Brain microvascular endothelial cell (primary cell): ENCODE measurements at places on chromosomes 4 and X.

GRCh38 chr4:40789031-40789430, 39.3 kb downstream of the NSUN7 start:
- no peak for DNase-seq

DNA sequence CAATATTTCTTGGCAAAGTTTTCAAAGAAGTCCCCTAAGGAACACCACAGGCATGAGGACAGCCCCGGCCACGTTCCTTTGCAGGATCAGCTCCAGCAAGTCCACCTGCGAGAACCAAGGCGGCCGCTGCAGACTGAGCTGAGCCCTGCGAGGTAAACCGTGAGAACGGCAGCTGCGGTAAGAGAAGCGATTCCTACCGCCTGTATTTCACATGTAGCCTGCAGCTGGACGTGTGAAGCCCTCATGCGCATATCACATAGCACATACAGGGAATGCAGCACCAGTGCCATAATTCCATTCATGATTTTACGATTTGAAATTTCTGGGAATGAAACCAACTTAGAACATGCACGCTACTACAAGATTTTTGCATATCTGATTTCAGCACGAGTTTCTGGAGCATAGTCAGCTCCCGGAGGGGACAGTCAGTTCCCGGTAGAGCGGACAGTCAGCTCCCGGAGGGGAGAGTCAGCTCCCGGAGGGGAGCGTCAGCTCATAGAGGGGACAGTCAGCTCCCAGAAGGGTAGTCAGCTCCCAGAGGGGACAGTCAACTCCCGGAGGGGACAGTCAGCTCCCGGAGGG, 41.7 kb downstream of the FGFRL1 start:
- no peak for DNase-seq

DNA sequence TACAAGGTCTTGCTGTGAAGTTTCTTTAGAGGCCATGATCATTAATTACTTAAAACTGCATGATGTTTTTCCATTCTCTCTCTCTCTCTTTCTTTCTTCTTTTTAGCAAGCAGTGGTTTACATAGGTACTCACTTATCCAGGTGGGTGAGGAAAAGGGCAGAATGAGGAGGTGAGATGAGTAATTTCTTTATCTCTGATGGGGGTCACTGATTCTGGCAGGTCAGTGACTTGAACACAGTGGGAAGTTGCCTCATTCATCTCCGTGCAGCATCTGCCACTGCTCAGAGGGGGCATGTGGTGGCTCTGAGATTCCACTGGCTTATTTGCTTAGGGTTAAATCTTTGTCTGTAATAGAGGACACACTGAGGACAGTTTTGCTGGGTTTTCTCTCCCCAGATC, 62.6 kb downstream of the FAM114A1 start:
- no peak for DNase-seq

DNA sequence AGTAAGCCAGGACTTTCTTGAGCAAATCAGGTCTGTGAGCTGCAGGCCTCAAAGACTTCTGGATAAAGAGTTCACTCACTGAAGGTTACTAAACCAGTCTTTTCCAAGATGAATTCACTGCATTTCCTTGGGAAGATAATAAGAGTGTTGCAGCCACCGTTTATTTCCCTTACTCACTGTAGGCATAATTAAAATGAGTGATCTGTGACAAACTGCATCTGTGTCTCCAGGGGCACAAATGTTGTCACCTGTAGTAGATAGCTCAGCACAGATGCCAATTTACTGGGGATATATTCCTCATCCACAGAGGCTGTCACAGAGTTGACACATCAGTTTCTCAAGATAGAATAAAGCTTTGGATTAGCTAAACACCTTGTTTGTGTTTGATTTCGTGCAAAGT, 580.2 kb downstream of the SPRY1 start:
- DNase-seq, result no peak

DNA sequence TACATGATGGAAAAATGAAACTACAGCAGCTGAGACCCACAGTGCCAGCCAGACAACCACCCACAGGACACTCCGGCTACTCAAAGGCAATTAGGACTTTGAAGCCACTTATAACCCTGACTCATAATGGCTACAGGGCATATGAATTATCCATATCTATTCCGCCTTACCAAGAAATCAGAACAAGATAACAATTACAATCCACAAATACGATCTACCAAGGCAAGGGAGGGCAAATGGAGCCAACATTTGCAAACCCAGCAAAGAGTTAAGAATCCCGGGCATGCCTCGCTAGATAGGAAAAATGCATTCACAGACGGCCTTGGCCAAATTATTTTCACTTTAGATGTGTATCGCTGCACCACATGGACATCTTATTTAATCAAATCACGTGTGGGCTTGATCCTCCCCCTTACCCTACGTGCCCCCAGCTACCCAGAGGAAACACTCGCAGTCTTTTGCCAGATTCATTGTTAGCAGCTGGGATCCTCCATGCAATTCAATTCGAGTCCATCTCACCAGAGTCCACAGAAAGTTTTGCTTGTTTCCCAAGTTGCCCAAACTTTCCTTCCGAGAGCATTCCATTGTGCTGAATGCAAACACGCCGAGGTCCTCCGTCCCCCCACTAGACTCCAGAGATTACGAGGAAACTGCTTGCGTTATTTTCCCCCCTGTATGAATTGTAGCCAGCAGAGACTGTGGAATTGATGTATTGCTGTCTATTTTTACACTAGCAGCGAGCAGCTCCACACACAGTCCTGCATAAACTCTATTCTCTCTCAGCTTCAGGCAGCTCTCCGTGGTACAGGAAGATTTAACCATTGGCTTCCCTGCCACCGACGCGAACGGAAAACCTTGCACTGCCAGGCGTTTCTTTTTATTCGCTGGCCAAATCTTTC, 1.2 kb downstream of the PPARGC1A start:
- DNase-seq, result peak; percentile 17

- no peak for DNase-seq
These were observed 159.4 kb upstream of the GPC4 start for GRCh38 chrX:133574716-133575115.

- no peak for DNase-seq
These were observed 987.2 kb downstream of the PDHA2 start for GRCh38 chr4:96827086-96827485.

DNA sequence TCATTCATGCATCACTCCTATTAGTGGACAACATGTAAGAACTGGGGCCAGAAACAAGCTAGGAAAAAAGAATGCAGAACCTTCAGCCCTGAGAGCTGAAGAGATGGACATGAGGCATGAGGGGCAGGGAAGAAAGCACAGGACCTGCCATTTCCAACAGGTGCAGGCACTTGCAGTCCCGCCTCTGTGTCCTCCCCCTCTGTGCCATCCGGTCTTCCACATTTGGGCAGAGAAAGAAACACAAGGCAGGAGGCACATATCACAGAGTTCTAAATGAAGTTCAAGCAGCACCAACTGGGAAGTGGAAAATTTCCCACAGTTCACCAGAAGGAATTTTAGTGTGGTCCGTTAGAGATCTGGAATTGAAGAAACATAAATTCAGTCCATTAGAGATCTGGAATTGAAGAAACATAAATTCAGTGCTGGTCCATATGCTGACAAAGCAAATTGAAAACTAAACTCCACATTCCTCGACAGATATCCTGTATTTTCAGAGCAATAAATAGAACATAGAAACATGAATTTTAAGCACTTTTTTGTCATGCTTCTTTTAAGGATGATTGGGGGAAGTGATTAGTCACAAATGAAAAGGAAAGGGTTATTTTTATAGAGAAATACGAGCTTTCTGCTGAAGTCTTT, 57.2 kb upstream of the DAPP1 start:
- DNase-seq, result no peak

DNA sequence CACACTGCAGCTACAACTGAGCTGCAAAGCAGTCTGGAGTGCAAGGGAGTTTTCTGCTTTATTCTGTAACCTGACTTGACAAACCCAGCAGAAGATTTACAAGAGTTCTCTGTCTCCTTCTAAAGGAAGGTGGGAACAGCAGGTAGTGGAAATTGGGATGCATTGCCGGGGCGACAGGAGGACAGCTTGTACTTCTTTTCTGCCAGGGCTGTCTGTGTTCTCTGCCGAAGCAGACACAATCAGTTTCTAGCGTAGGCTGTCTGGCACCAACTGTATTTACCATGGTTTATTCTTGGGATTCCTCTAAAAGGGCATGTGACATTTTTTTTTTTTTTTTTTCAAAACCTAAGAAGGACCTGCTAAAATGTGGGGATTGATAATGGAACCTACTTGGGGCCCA, 190.8 kb upstream of the GK2 start:
- no peak for DNase-seq

GRCh38 chrX:69063486-69063885, 101.8 kb downstream of the PJA1 start:
- DNase-seq, result no peak
